Stimulated activated CD4-positive, alpha-beta T cell treated with anti-CD3 and anti-CD28 coated beads, Interleukin-12 subunit alpha, Interleukin-12 subunit beta, amount 100 ng/mL, for 48 hours (primary cell): ENCODE measurements at places on chromosomes 4 and X.

- peak; percentile 3 for DNase-seq
Observed at GRCh38 chrX:147912093-147912801, 528 bp downstream of the FMR1 start.

- DNase-seq, result no peak
Observed at GRCh38 chrX:452598-452997, 65.9 kb upstream of the PPP2R3B start.

GRCh38 chr4:25172961-25173915, 13.0 kb upstream of the SEPSECS start:
- no peak for DNase-seq

GRCh38 chrX:82591421-82591820, 916.7 kb upstream of the POU3F4 start:
- no peak for DNase-seq

DNA sequence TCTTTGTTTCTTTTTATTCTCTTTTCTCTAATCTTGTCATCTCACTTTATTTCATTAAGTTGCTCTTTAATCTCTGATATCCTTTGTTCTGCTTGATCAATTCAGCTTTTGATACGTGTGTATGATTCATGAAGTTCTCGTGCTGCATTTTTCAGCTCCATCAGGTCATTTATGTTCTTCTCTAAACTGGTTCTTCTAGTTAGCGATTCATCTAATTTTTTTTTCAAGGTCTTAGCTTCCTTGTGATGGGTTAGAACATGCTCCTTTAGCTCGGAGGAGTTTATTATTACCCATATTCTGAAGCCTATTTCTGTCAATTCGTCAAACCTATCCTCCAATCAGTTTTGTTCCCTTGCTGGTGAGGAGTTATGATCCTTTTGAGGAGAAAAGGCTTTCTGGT, 1045.0 kb upstream of the ADGRL3 start:
- DNase-seq, result no peak

GRCh38 chrX:74788545-74789086, 136.6 kb downstream of the NEXMIF start:
- DNase-seq, result no peak
